ENCODE measurements at places on chromosomes 2 and 18.

GRCh38 chr2:1642066-1642861, 102.1 kb downstream of the PXDN start:
- DNase-seq: no peak

- no peak for DNase-seq
These were observed 3.8 kb downstream of the KCNJ13 start for GRCh38 chr2:232772531-232772930.

GRCh38 chr2:15154297-15154696, 406.8 kb downstream of the NBAS start:
- DNase-seq: no peak

GRCh38 chr2:113848758-113849415, 41.0 kb upstream of the ACTR3 start:
- no peak for DNase-seq

GRCh38 chr2:63041592-63041991, 9.0 kb upstream of the OTX1 start:
- DNase-seq: no peak

DNA sequence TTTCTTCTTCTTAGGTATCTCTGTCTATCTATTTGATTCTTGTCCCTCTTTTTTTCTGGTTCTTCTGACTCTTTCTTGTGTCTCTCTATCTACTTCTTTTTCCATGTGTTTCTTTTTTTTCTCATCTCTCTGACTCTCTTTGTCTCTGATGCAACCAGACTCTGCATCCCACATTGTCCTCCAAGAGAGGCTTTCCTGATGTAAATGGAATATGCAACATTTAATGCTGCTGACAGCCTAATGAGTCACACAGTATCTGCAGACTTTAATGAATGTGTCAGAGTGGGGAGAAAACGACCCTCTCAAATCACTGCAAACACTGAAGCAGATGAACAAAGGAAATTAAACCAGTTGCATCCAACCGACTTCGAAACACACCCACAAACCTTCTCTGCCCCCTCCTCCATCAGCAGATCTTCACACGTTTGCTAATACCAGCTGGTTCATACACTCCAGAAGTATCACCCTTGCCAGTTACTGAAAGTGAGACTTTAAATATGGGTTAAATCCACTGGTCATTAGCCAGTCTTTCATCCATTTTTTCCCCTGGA, 351.5 kb downstream of the TXNL1 start:
- DNase-seq: no peak

DNA sequence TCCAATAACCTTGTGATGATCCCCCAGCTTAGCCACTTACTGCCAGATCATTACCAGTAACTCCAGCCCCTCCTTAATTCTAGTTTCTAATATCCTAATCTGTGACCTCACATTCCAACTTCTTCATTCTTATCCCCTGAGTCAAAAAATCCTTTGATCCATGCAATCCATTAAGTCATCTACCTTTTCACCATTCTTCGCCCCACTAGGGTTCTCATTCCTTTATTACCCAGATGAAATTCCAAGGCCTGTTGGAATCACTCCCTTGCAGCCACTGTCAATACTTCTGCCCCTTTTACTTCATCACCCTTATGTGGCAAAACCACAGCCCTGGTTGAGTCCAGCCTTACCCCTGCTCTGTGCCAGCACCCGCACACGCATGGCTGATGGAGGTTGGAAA, 20.3 kb upstream of the IL36G start:
- DNase-seq: no peak

GRCh38 chr2:46983065-46983801, 67.6 kb upstream of the MCFD2 start:
- peak; percentile 49 for DNase-seq

- DNase-seq: no peak
These were observed 46.0 kb downstream of the ODC1 start for GRCh38 chr2:10402062-10402585.

- no peak for DNase-seq
These were observed 166.2 kb downstream of the RBM43 start for GRCh38 chr2:151095463-151095862.

DNA sequence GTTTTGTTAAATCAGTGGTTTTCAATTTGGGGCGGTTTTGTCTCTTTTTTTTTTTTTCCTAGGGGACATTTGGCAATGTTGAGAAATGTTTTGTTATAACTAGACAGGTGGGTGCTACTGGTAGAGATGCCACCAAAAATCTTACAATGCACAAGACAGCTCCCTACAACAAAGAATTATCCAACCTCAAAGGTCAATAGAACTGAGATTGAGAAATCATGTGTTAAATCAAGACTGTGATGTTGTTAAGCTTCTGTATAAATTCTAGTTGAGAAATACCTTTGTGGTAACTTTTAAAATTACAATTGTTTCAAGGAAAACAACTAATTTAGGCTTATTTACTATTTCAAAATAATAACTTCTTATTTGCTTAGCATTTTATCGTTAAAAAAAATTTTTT, 9.4 kb upstream of the SPOPL start:
- DNase-seq: no peak

DNA sequence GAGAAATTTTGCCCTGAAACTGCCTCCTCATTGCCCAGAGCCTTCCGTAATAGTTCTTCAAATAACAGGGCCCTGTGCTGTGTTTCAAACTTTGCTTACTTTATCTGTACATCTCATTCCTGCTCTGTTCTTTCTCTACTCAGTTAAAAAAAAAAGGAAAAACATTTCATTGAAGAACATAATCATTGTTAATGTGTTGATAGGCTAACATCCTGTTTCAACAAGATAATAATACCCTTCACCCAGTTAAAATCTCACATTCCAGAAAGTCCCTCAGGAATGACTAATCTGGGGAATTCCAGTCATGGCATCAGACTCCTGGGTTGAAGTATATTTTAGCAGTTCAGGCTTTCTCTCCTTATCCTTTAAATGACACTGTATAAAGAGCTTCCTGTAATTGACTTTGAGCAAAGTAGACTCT, 45.6 kb upstream of the ITGAV start:
- no peak for DNase-seq

DNA sequence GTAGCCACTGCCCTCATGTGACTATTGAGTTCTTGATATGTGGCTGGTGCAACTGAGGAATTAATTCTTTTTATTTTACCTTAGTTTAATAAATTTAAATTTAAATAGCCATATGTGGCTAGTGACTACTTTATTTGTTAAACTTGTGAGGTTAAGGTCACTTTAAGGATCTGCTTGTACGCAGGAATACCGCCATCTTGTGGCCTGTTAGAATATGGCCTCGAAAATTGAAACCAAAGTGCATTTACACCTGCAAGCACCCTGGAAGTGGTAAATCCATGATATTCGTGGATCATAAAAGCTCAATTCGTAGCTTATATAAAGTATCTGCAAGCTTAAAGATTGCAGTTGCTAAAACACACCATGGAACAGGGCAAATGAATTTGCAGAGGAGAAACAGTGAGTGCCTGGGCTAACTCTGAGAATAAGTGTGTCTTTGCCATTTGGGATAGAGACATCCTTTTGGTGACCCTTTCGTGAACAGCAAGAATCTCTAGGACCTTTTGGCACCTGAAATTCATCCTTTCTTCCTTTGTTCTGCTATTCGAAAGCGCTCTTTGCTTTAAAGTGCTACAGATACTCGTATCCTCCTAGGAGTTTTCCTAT, 59.9 kb upstream of the REG3A start:
- DNase-seq: no peak

GRCh38 chr2:47223980-47224379, 68.9 kb upstream of the STPG4 start:
- no peak for DNase-seq

DNA sequence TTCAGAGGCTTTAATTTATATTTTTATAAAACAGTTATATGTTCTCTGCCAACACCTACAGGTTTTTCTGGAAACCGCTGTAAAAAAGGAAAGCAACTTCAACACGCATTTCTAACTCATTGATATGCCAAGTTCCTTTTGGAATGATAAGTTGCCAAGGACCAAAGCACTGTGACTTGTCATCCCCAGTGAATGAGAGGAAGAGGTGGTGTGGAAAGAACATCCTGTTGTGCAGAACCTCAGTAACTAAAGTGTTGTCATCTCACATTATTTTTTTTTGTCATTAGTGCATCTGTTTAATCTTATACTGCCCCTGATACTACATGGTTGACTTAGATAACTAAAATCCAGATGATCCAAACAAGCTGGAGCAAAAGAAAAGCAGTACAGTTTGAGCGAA, 96.0 kb upstream of the NEUROD1 start:
- no peak for DNase-seq

DNA sequence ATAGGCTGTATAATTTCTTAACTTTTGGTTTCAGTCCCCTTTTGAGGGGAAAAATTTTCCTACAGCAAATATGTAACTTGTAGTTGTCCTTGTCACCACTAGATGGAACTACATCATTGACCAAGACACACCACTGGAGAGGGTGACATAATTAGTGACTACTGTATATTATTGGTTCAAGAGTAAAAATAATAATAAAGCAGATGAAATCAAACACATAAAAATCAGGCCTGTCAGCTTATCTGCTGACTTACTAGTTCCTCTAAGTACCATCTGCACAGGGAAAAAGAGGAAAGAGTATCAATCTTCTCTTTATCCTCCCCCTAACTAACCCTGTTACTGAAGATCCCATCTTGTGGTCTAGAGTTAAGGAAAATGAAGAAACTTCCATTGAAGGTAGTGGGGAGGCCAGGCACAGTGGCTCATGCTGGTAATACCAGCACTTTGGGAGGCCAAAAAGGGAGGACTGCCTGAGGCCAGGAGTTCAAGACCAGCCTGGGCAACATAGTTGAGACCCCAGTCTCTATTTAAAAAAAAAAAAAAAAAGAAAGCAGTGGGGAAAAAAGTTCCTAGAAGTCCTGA, 29.6 kb upstream of the ENOSF1 start:
- DNase-seq: no peak

DNA sequence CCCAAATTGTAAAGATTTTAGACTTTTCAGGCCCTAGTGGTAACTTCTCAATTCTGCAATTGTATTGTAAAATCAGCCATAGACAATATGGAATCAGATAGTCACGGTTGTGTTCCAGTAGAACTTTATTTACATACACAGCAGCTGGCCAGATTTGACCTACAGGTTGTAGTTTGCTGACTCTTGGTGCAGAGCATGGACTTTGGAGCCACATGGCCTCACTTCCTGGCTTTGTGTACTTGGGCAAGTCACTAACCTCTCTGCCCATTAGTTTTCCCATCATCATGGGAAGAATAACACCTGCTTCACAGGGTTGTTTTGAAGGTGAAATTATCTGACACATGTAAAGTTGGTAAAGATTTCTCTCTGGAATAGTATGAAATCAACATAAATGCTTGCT, 147.6 kb downstream of the TMEM200C start:
- DNase-seq: no peak

DNA sequence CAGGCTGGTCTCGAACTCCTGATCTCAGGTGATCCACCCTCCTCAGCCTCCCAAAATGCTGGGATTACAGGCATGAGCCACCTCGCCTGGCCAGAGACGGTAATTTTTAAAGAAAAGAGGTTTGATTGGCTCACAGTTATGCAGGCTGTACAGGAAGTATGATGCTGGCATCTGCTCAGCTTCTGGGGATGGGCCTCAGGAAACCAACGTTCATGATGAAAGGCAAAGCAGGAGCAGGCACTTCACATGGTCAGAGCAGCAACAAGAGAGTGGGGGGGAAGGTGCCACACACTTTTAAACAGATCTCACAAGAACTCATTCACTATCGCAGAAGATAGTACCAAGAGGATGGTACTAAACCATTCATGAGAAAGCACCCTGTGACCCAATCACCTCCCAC, 38.0 kb upstream of the GPD2 start:
- no peak for DNase-seq

DNA sequence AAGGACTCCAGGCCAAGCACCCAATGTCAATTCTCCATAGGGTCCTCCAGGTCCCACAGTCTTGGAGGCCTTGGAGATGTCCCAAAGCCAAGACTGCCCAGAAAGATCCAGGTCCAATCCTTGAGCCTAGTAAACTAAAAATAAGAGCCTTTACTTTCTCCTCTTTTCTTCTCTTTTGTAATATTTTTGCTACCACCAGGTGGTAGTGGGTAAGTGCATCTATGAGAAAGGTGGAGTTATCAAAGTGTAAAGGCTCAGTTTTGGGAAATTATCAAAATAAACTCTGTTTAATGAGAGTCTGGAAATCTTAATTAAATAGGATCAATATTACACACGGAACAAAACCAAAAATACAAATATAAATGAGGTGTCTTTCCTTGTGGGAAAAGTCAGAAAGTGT, 276.4 kb downstream of the ALK start:
- DNase-seq: no peak

- DNase-seq: no peak
These were observed 5.8 kb upstream of the ANTXR1 start for GRCh38 chr2:69007169-69007568.

- no peak for DNase-seq
These were observed 279.4 kb downstream of the CCDC178 start for GRCh38 chr18:33161131-33161530.

DNA sequence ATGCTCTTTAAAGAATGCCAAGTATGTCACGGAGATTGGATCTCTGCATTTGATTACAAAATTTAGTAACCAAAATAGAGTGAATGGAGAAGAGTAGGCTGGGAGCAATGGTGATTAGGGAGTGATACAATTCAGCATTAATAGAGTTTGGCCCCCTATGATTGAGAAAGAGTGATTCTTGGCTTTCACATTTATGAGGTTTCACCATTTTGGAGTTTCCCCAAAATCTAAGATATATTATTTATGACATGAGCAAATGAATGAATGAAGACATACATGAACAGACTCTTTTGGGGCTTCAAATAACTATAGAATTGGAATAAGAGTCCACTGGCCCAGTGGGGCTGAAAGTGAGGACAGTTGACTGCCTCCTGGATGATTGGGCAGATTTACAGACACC, 255.2 kb downstream of the LPIN1 start:
- DNase-seq: no peak

Data from left ventricle myocardium superior (tissue), 1 donor.